ENCODE measurements at places on chromosomes 13 and 19.

GRCh38 chr19:16115301-16116039 is 3.8 kb downstream of the RAB8A start:
- DNase-seq = no peak
- H3K27ac ChIP-seq = peak overlapping the region; percentile 4
- H3K36me3 ChIP-seq = peaks cover 44% of the 10 kb centered on the region
- no peaks in the 10 kb centered on the region for H3K27me3 ChIP-seq
- no peak overlapping the region for H3K4me3 ChIP-seq

DNA sequence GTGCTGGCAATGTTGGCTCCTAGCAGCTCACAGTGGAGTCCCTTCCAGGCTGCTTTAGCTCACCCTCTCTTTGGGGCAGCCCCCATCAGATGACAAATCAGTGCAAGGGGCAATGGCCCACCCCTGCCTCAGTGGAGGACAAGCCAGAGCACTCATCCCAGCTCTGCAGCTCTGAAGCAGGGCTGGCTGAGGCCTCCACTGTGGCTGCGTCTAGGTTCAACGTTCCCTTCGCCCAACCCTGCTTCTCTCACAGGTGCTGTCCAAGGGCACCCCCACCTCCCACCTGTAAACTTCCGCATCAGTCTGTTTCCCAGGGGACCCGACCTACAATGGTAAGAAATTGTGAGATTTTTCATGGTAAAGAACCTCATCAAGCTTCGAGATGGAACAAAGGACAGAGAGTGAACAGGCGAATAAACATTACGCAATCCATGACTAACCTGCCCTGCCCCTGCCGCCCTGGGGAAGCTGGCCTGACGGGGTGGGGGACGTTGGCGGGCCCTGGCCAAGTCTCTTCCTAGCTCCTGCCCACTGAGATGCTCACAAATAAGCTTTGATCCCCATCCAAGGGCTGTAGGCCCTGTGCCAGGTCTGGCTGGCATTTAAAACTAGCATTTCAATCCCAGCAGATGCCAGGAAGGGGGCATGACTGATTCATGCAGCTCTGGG is 40.5 kb downstream of the DZIP1 start:
- H3K27me3 ChIP-seq = no peaks in the 10 kb centered on the region
- no peaks in the 10 kb centered on the region for H3K4me1 ChIP-seq
- H3K36me3 ChIP-seq = peaks cover 25% of the 10 kb centered on the region
- DNase-seq = peak; percentile 46
- H3K4me3 ChIP-seq = no peak overlapping the region

GRCh38 chr13:86870444-86870843 is 800.7 kb upstream of the SLITRK5 start:
- H3K4me3 ChIP-seq = no peak overlapping the region
- H3K27me3 ChIP-seq = no peaks in the 10 kb centered on the region
- peak; percentile 28 for DNase-seq
- no peaks in the 10 kb centered on the region for H3K36me3 ChIP-seq

DNA sequence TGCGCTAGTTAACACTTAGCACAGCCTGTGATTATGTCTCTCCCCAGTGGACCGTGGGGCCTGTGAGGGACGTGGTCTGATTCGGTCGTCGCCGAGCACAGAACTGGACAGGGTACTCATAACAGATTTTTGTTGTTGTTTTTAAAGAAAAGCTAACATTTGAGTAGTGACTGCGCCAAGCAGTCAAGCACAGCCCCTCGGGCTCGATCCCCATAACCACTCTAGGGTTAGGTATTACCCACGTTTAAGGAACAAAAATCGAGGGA is 805 bp upstream of the PTOV1 start:
- peaks cover 7% of the 10 kb centered on the region for H3K36me3 ChIP-seq
- no peaks in the 10 kb centered on the region for H3K27me3 ChIP-seq
- peak overlapping the region; percentile 98 for H3K27ac ChIP-seq
- DNase-seq = no peak
- peaks cover 15% of the 10 kb centered on the region for H3K4me1 ChIP-seq
- peak overlapping the region; percentile 97 for H3K4me3 ChIP-seq

DNA sequence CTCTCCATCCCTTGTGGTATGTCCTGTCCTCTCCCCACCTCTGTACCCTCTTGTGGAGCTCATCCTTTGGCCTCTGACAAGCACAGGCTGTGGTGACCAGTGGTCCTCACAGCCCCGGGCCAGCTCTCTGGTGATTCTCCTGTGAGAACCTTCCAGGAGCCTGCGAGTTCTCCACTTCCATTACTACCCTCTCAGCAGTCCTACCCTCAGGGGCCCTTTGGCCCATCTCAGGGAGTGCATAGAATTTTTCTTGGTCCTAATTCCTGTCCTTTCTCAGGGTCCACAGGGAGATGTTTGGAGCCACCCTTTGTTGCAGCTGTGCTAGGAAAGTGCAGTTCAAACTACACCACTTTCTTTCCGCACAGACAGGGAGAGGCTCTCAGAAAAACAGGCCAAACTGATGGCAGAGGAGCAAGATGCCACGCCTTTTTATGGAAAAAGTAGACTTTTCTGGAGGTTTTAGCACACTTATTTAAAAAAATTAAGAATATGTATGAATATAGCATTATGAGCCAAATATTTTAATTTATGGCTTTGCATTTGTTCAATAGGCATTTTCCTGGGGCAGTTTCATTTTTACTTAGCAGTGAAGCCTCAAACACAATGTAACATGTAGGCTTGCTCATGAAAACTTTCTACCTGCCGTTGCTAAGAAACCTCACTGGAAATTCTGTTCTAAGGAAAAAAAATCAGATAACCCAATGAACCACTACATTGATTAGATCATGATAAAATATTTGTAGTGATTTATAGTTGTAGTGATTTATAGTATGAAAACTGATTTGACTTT is 92.0 kb downstream of the GPR12 start:
- DNase-seq = no peak
- H3K27me3 ChIP-seq = no peaks in the 10 kb centered on the region
- H3K4me1 ChIP-seq = no peaks in the 10 kb centered on the region
- H3K36me3 ChIP-seq = no peaks in the 10 kb centered on the region
- no peak overlapping the region for H3K4me3 ChIP-seq
- H3K27ac ChIP-seq = no peak overlapping the region

GRCh38 chr19:9406798-9407352 is 28.5 kb downstream of the ZNF266 start:
- DNase-seq = peak; percentile 32
- H3K27ac ChIP-seq = no peak overlapping the region
- H3K4me3 ChIP-seq = peak overlapping the region; percentile 50

- no peak overlapping the region for H3K27ac ChIP-seq
- no peaks in the 10 kb centered on the region for H3K4me1 ChIP-seq
- H3K36me3 ChIP-seq = no peaks in the 10 kb centered on the region
Measured at GRCh38 chr13:105740739-105741138, 794.7 kb downstream of the EFNB2 start.

- no peak overlapping the region for H3K4me3 ChIP-seq
- H3K36me3 ChIP-seq = no peaks in the 10 kb centered on the region
- peaks cover 60% of the 10 kb centered on the region for H3K27me3 ChIP-seq
- DNase-seq = peak; percentile 64
- no peak overlapping the region for H3K27ac ChIP-seq
Measured at GRCh38 chr19:53308339-53308811, 25.2 kb upstream of the ZNF845 start.

DNA sequence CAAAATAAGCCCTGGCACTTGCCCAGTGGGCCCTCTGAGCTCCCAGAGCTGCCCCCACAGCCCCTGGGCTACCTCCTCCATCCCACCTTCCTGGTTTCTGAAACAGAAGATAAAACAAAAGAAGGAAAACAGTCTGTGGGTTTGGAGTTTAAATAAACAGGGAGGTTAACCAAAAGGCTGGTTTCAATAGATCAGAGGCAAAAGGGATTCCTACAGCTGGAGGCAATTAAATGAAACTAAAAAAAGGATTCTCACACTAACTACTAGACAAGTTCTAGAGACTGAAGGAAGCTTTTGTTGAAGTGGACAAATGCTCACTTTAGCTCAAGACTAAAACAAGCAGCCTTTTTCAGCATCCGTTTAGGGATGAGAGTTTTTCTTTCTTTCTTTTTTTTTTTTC is 569.8 kb downstream of the FGF9 start:
- DNase-seq = no peak
- no peaks in the 10 kb centered on the region for H3K4me1 ChIP-seq
- no peak overlapping the region for H3K27ac ChIP-seq
- no peak overlapping the region for H3K4me3 ChIP-seq

GRCh38 chr13:105663182-105663581 is 872.3 kb downstream of the EFNB2 start:
- no peaks in the 10 kb centered on the region for H3K4me1 ChIP-seq
- no peaks in the 10 kb centered on the region for H3K36me3 ChIP-seq
- no peak overlapping the region for H3K27ac ChIP-seq
- H3K4me3 ChIP-seq = no peak overlapping the region
- no peaks in the 10 kb centered on the region for H3K27me3 ChIP-seq
- DNase-seq = no peak

DNA sequence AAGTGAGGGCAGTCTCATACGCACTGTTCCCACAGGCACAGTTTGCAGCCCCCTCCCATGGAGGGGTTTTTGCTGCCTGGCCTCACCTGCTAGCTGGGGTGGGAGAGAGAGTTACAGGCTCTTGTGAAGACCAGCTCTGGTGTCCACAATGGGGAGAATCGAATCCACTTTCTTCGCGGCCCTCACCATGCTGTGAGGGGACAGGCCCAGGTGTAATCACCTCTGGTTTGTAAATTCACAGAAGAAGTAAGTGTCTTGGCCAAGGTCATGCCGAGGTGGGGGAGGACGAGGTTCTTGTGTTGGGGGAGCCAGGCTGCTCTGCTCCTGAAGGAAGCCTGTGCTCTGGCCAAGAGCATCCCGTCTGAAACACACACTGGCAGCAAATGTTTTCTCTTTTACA is 39.5 kb downstream of the TEX29 start:
- peak; percentile 15 for DNase-seq
- H3K36me3 ChIP-seq = no peaks in the 10 kb centered on the region
- no peak overlapping the region for H3K4me3 ChIP-seq

- H3K36me3 ChIP-seq = no peaks in the 10 kb centered on the region
- no peak for DNase-seq
- no peak overlapping the region for H3K27ac ChIP-seq
- no peaks in the 10 kb centered on the region for H3K4me1 ChIP-seq
- H3K27me3 ChIP-seq = no peaks in the 10 kb centered on the region
Measured at GRCh38 chr13:34993470-34993869, 51.4 kb downstream of the NBEA start.

DNA sequence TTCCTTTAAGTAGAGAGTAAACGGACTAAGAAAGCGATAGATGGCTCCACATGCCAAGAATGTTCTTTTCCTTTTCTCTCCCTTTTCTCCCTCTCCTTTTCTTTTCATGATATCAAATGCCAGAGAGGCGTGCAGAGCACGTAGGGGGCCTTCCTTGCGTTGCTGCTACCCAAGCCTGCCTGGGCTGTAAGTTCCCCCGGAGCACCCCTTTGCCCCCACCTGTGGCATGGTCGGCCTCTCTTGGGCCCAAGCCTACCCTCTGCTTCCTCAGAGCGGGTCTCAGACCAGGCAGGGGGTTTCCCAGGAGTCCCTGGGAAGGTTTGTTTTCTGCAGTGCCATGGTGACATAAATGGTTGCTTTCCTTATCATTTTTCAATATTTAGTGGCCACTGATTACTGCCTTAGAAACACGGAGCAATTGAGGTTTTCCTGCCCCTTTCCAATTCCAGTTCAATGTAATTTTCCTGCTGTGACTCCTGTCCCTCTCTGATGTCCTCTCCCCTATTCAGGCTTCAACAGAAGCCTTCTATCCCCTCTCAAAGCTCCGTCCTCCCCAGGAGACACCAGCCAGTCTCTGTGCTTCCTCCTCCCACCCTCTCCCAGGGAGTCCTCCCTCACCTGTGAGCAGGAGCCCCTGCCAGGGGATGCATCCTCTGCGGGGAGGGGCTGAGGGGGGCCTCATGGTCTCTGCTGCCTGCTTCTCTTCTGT is 22.6 kb upstream of the CD177 start:
- no peak overlapping the region for H3K4me3 ChIP-seq
- no peak overlapping the region for H3K27ac ChIP-seq
- H3K4me1 ChIP-seq = no peaks in the 10 kb centered on the region
- no peaks in the 10 kb centered on the region for H3K36me3 ChIP-seq

DNA sequence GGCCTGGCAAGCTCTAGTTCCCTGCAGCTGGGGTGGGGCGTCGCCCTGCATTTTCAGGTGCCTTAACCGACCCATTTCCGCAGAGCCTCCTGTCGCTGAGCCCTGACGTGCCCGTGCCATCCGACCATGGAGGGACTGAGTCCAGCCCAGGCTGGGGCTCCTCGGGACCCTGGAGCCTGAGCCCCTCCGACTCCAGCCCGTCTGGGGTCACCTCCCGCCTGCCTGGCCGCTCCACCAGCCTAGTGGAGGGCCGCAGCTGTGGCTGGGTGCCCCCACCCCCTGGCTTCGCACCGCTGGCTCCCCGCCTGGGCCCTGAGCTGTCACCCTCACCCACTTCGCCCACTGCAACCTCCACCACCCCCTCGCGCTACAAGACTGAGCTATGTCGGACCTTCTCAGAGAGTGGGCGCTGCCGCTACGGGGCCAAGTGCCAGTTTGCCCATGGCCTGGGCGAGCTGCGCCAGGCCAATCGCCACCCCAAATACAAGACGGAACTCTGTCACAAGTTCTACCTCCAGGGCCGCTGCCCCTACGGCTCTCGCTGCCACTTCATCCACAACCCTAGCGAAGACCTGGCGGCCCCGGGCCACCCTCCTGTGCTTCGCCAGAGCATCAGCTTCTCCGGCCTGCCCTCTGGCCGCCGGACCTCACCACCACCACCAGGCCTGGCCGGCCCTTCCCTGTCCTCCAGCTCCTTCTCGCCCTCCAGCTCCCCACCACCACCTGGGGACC is 1.2 kb downstream of the ZFP36 start:
- H3K4me3 ChIP-seq = peak overlapping the region; percentile 95
- peak overlapping the region; percentile 100 for H3K27ac ChIP-seq
- peaks cover 21% of the 10 kb centered on the region for H3K36me3 ChIP-seq

GRCh38 chr19:17405250-17406045 is at the start of gene BST2:
BST2 (minus strand) TSS chr19:17405630; CDS start chr19:17405575, 55 bp downstream.
- H3K27ac ChIP-seq = peak within 1 kb of the TSS; percentile 86
- DNase-seq = peak; percentile 64
- H3K4me1 ChIP-seq = peaks cover 38% of the 10 kb centered on the region

- no peaks in the 10 kb centered on the region for H3K27me3 ChIP-seq
- H3K36me3 ChIP-seq = no peaks in the 10 kb centered on the region
- H3K4me3 ChIP-seq = no peak overlapping the region
- H3K4me1 ChIP-seq = no peaks in the 10 kb centered on the region
- no peak overlapping the region for H3K27ac ChIP-seq
Measured at GRCh38 chr13:103031332-103031873, 34.8 kb downstream of the SLC10A2 start.

GRCh38 chr13:94073007-94073744 is 406.3 kb downstream of the DCT start:
- DNase-seq = peak; percentile 28
- no peaks in the 10 kb centered on the region for H3K27me3 ChIP-seq

GRCh38 chr13:60020288-60020687 is 143.4 kb downstream of the DIAPH3 start:
- no peaks in the 10 kb centered on the region for H3K4me1 ChIP-seq
- no peaks in the 10 kb centered on the region for H3K27me3 ChIP-seq
- DNase-seq = no peak

- H3K4me3 ChIP-seq = no peak overlapping the region
- no peak overlapping the region for H3K27ac ChIP-seq
- no peaks in the 10 kb centered on the region for H3K4me1 ChIP-seq
- H3K36me3 ChIP-seq = no peaks in the 10 kb centered on the region
- no peak for DNase-seq
Measured at GRCh38 chr13:63167699-63168337, 1752.2 kb upstream of the PCDH20 start.

GRCh38 chr13:20546556-20546955 is 20.4 kb upstream of the IFT88 start:
- H3K4me1 ChIP-seq = peaks cover 6% of the 10 kb centered on the region
- no peaks in the 10 kb centered on the region for H3K36me3 ChIP-seq
- H3K27me3 ChIP-seq = no peaks in the 10 kb centered on the region
- H3K4me3 ChIP-seq = no peak overlapping the region

- peaks cover 86% of the 10 kb centered on the region for H3K4me1 ChIP-seq
- peak overlapping the region; percentile 100 for H3K27ac ChIP-seq
- peaks cover 47% of the 10 kb centered on the region for H3K36me3 ChIP-seq
- DNase-seq = no peak
Measured at GRCh38 chr19:1271528-1272422, 2.6 kb downstream of the CIRBP start.
